ENCODE measurements at places on chromosomes 11 and 22.

GRCh38 chr11:78763664-78764063 is 189.0 kb upstream of the NARS2 start:
- DNase-seq = no peak

GRCh38 chr11:71112990-71113389 is 139.4 kb downstream of the SHANK2 start:
- peak; percentile 44 for DNase-seq

- DNase-seq = peak; percentile 1
These were observed 437.8 kb downstream of the DYNC2H1 start for GRCh38 chr11:103547024-103547423.

GRCh38 chr11:115642660-115643059 is 138.4 kb upstream of the CADM1 start:
- peak; percentile 67 for DNase-seq

GRCh38 chr22:45317551-45318167 is 7.9 kb downstream of the FAM118A start:
- no peak for DNase-seq

DNA sequence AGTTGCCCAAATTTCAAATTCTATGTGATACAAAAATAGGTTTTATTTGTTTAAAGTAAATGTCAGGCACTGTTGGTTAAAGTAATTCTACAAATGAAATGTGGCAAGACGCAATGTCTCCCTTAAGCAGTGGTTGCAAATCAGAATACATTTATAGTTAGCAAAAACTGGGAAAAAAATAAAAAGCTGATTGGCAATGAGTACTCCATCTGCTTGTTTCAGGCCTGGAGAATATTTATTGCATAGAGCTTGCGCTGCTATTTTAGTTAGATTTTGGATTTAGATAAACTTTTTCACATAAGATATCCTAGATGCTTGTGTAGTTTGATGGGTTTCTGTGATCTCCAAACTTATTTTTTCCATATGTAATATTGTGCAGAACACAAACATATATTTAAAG is 224.0 kb upstream of the MPPED2 start:
- DNase-seq = no peak

- no peak for DNase-seq
These were observed 34.9 kb downstream of the UBASH3B start for GRCh38 chr11:122690384-122690783.

- DNase-seq = no peak
These were observed 2.7 kb upstream of the GRAMD1B start for GRCh38 chr11:123427405-123427804.

DNA sequence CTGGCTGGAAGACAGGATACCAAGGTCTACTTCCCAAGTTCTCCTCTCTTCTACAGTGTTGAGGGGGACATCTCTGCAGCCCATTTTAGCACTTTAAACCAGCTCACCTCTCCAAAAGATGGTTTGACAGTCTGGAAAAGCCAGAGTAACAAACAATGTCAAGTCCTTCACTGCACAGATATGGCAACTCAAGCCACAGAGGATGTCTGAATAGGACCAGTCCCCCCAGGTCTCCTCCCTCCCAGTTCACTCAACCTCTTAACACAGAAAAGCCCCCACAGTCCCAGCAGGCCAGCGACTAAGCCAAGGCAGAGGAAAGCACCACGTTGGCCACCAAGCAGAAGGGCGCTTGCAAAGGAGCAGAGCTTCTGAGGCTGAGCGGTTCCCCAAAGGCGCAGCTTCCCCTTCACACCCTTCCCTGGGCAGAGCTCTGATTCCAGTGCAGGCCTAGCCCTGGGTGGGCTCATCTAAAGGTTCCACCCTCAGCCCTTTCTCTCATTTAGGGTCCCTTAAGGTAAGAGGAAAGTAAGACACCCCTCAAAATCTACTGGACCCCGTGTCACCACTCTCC is 62.7 kb downstream of the PAK1 start:
- DNase-seq = no peak

GRCh38 chr11:70115778-70116177 is 37.7 kb downstream of the ANO1 start:
- DNase-seq = no peak

DNA sequence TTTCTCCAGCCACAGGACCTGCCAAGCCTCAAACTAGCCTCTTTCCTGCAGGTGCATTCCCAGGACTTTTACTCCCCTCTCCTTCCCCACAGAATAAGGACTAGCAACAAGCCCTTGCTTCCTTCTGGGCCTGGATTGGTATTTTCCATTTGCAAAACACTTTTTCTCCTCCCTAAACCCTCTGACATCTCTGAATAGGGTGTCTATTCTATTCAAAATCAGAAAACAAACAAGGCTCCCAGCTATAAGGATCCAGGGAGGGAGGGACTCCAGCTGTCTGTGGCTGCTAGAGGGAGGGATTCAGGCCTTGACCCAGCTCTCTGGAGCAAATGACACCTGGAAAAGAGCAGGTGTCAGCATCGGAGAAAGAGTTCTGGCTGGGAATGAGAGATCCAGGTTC is 168.5 kb upstream of the BDNF start:
- no peak for DNase-seq

DNA sequence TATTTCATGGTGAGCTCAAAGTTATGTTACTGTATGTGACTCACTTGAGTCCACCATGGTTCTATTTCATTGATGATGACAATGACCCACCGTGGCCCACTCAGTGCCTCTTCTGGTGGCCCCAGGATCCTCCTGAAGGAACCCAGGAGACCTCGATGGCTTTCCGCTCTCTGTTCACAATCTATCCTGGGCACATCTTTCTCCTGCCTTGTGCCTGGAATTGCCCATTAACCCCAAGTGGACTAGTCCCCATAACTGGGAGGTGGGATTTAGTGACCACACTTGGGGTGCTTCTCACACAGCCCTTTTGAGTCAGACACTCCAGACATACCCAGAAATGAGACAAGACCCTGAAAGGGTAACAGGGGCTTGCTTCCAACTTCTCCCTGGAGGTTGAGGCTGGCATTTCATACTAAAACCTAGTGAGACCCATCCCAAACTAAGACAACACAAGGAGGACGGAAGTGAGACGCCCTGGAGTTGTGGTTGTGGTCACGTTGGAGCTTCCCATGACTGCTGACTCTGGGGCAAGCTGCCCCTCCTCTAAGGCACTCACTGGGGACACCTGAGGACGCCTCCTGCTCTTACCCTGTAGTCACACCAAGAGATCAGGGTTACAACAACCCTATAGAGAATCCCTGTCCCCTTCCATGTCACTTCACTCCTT is 22.1 kb downstream of the IGLL5 start:
- no peak for DNase-seq

DNA sequence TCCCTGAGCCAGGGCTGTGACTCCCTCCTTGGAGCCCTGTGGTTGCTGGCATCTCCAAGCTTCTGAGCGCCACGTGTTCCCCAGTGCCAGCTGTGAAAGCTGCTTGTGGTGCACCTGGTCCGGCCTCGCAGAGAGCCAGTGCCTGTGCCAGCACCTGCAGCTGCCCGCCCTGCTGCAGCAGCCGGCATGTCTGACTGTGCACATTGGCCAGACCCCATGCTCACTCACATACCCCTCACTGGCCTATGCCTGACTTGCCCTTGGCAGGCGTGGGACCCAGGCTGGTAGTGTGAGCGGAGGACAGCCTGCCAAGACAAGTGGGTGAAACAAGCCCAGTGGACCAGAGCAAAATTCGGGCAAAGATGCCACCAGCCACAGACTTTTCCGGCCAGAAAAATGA is 9.8 kb downstream of the MRPL48 start:
- DNase-seq = no peak

DNA sequence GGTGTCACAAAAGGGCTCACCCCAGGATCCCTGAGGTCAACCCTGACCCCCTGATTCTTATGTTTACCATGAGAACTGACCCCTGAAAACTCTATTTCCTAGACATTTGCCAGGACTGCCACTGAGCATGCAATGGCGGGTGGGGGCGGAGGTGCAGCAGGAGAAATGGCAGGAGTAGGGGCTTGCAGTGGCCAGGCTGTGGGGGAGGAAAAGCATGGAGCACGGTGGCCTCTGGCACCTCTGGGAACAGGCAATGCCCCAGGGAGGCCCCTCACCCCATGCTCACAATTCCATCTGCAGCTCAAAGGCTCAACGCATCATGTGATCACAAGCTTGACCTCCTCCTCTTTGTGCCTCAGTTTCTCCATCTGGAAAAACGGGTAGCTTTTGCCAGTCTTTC is 46.5 kb upstream of the FGF3 start:
- no peak for DNase-seq

- DNase-seq = peak; percentile 41
These were observed 758 bp downstream of the PDXP start for GRCh38 chr22:37659066-37659896.

- peak; percentile 68 for DNase-seq
These were observed 31.4 kb downstream of the TECTA start for GRCh38 chr11:121132211-121132976.

- no peak for DNase-seq
These were observed 922 bp downstream of the HNRNPUL2 start for GRCh38 chr11:62726156-62726914.

DNA sequence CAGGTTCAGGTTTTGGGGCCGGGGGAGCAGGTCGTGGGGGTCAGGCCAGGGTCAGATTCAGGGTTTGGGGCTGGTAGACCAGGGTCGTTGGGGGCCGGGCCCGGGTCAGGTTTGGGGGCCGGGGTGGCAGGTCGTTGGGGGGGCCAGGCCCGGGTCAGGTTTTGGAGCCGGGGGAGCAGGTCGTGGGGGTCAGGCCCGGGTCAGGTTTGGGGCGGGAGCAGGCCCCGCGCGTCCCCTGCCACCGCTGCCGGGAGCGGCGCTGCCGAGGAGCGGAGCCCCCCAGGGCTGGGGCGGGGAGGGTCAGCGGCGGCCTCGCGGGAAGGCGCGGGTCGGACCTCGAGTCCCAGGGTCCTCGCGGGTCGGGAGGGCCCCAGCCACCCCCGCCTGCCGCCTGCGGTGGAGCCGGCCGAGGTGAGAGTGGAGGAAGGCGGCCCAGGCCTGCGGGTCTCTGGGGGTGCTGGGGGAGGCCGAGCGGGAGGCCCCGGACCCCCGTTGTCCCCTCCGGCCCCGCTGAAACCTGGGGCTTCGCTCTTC is 535 bp downstream of the TRABD start:
- no peak for DNase-seq

DNA sequence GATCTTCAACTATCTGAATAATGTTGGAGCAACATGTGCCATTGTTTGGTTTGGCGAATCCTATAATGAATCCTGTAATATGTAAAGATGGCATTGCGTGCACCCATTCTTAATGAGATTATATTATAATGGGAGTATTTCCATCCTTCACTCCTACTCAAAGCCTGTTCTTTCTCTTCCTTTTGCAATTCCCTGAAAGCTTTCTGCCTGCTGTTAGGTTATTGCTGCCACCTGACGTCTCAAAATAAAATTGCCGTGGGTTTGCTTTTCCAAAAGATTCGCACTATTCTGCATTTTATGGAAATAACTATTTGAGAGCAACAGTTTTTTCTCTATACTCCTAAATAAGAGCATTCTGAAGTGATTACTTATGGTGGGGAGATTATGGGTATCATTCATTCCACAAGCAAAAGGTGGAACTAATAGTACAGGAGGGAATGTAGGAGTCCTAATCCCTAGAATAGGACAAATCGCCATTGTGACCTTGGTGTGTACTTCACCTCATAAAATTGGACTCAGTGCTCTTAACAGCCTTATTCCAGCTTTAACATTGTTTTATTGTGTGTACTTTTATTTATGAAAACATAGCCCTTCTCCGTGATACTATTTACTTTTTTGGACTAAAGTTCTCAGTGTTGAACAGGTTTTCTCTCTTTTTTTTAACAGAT is 69.6 kb upstream of the ALKBH3 start:
- no peak for DNase-seq

DNA sequence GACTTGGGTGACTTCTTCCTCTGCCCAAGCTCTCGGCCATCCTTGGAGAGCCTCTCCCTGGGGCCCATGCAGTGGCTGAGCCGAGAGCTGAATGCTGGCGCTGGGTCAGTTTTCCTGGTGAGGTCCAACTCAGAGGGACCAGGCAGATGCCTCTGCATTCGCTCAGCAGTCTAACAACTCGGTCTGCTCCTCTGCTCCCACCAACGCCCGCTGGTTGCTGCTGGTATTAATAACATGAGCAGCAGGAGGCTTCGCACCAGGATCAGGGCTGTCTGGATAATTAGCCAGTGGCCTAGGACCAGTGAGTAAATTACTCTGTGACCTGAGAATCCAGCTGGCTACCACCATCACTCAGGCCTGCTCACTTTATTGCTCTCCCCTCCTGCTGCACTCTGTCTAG is 77.7 kb upstream of the FAM181B start:
- peak; percentile 63 for DNase-seq

DNA sequence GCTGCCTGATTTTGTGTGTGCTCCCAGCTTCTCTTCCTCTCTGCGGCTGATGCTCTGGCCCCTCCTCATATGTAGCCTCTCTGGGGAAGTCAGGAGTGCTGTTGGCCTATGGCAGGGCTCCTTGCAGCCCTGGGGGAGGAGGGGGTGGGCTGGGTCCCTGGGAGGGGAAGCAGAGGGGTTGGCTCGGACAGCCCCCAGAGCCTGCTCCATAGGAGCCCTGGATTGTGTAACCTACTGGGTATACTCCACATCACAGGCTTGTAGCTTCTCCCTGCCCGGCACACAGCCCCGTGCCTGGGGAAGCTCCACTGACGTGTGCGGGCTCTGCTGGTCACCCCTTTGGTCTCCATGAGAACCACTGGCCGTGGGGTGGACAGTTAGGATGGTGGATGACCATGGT is 113.8 kb downstream of the ST3GAL4 start:
- no peak for DNase-seq

DNA sequence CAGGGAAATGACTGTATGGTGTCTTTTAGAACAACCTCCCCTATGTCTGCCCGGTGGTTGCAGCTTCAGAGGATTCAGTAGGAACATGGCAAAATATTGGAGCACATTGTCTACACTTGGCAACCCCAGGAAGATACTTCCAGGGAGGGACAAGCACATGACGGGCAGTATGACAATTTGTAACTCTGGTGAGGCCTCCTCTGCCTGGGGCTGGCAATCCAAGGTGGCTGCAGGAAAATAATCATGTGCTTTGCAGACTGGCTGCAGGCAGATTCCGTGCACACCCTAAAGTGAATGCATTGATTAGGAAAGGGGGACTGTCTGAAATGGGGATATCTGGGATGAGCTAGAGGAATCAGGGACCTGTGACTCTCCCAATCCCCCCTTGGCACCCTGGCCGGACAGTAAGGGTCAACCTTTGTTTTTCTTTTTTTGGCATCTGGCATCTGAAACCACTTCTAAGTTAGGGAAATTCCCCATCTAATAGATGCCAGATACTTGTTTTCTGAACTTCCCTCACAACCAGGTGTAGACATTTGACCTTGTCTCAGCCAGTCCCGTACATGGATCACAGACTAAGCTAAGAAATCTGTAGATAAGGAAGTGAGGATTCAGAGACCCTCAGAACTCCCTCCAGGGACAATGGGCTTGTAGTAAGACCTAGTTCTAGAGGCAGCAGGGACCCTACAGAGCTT is 10.5 kb upstream of the PHOX2A start:
- no peak for DNase-seq

GRCh38 chr11:8204025-8204424 is 35.2 kb upstream of the RIC3 start:
- no peak for DNase-seq

- no peak for DNase-seq
These were observed 10.5 kb downstream of the GRK2 start for GRCh38 chr11:67276781-67277230.

GRCh38 chr22:43411040-43411868 is 560 bp upstream of the MPPED1 start:
- DNase-seq = no peak

- no peak for DNase-seq
These were observed 9.2 kb downstream of the RHOG start for GRCh38 chr11:3831378-3832239.

- DNase-seq = peak; percentile 74
These were observed 631 bp downstream of the PHF21A start for GRCh38 chr11:46120346-46121300.

All from NCI-H146 (cell line).